ENCODE measurements at places on chromosomes 5 and 9. TPM values are rescaled to one million over a fixed set of nuclear protein-coding genes. Genes with fewer than 3 reads are reported as not detected.

Gene OR1J2
- total RNA-seq, result not detected

Gene NR4A3
- total RNA-seq, result 12.8 TPM

DNA sequence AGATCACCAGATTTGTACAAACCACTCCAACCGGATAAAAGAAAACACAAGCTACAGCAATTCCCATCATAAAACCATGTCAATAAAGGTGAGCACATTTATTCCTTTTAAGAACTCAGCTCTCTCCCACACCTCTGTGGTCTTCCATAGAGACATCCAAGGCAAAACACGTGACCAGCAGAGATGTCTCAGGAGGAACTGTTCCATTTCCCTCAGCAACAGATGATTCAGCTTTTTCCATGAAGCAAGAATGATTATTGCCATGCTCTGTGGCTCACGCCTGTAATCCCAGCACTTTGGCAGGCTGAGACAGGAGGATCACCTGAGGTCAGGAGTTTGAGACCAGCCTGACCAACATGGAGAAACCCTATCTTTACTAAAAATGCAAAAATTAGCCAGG lies 15.8 kb downstream of the GZMK start:
- DNase-seq, result no peak

DNA sequence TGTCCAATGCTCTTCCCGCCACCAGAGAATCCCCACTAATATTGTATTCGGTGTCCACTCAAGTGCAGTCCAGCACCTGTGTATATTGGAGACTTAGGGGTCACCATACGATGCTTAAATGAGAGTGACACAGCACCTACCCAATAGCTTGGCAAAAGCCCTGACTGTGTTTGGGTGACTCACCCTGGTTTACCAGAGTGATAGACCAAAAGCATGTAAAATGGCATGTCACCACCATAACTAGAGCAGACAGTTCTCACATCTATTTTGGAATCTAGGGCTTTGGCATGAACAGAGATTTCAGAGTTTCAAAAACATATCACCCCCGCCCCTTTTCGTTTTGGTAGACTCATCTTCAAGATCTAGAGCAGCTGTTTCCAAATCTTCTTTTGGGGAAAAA lies 217.3 kb upstream of the RASEF start:
- no peak for DNase-seq

DNA sequence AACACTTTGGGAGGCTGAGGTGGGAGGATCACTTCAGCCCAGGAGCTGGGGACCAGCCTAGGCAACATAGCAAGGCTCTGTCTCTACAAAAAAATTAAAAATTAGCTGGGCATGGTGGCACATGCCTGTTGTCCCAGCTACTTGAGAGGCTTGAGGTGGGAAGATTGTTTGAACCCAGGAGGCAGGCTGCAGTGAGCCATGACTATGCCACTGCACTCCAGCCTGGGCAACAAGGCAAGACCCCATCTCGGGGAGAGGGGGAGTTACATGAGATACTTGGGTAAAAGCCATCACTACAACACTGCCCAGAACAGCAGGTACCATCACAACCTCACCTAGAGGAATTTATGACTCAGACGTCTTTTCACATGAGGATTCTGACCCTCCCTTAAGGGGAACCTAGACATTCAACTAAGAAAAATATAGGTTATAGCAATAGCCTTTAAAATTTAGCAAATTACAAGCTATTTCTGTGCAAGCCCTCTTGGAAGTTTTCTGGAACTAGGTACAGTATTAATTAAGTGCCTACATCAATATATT lies 143.5 kb downstream of the NFIB start:
- no peak for DNase-seq

DNA sequence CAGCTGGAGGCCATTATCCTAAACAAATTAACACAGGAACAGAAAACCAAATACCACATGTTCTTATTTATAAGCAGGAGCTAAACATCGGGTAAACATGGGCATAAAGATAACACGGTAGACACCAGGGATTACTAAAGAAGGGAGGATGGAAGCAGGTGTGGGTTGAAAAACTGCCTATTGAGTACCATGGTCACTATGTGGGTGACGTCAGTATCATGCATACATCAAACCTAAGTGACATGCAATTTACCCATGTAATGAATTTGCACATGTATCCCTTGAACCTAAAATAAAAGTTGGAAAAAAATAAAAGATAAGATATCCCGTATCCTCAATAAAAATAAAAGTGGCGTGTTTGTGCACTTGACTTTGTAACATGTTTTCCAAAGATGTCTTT lies 88.8 kb downstream of the DOCK8 start:
- no peak for DNase-seq

Data from aorta (tissue), 5 donors.